Stimulated activated CD4-positive, alpha-beta T cell treated with anti-CD3 and anti-CD28 coated beads, Interleukin-12 subunit alpha, Interleukin-12 subunit beta, amount 100 ng/mL, for 48 hours (primary cell): ENCODE measurements at places on chromosomes 2 and 18.

- DNase-seq, result no peak
Measured at GRCh38 chr2:31347750-31348149, 66.8 kb downstream of the XDH start.

GRCh38 chr18:74082742-74083556, 64.7 kb downstream of the FBXO15 start:
- no peak for DNase-seq

DNA sequence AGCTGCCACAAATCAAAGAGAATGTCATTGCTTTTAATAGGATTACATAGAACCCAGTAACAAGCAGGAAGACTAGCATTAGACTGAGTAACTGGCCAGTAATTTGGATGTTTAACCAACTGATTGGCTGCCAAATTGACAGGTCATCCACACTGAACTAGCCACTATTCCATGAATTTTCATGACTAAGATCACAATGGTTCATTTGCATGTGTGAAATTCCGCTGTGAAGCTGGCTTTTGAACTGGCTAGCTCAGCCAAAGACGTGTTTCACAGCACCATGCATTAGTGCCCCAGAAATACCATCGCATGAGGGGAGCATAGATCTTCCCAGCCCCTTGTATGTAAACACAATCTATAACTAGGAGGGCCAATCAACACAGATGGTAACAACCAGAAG, 649.8 kb downstream of the ARHGAP15 start:
- no peak for DNase-seq

- no peak for DNase-seq
Measured at GRCh38 chr2:229768235-229768634, 53.9 kb upstream of the DNER start.

DNA sequence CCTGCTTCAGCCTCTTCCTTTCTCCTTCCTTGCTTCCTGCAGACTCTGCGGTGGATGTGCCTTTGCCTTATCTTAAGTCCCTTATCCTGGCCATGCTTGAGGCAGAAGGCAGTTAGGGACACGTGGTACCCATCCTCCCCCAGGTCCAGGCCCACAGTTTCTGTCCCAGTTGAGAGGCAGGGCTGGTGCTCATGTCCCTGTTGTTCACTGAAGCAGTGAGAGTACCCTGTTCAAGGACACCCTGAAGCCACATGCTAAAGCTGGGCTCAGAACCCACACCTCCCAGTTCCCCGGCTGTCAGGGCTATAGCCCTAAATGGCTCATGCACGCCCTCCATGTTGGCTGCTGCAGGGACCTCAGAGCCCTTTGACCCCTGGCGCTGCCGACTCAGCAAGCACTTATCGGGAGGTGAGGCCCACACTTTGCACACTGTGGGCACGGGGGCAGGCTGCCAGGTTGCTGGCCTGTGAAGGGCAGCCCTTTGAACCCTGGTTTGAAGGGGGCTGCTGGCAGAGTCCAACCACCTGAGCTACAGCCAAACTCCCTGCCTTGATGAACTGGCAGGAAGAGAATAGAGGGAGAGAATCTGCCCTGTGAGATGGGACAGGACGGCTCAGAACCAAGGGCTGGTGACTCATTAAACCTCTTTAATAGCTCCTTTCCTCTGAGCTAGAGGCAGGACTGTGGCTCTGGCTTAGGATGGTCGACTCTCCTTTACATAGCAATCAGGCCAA, 6.3 kb downstream of the KHK start:
- no peak for DNase-seq

GRCh38 chr2:148568597-148568996, 76.0 kb upstream of the EPC2 start:
- no peak for DNase-seq

DNA sequence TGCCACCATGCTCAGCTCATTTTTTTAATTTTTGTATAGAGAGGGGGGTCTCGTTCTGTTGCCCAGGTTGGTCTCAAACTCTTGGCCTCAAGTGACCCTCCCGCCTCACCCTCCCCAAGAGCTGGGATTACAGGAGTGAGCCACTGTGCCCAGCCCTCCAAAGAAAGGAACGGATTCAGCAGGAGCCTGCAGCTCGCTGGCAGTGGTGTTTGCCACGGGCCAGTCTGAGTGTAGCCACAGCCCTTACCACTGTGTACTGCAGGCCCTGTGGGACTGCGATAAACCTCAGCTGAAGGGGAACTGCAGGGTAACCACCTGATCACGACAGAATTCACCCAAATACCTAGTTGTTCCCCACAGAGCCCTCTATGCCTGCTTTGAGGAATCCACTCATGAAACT, 6.8 kb downstream of the COPS9 start:
- DNase-seq, result no peak

DNA sequence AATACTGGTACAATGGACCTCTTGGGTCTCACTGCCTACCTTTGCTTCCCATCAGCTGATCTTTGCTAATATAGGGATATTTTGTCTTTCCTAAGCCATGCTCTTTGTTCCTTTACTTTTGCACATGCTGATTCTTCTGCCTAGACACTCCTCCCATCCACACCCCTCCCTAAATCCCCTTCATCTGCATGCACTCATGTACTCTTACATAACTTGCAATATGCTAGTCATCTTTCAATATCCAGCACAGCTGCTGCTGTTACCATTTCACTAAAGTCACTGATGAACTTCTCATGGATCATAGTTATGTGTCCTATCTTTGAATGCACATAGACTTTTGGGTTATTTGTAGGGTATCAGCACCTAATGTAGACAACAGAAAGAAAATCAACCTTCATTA, 18.5 kb upstream of the DTNA start:
- DNase-seq, result no peak

GRCh38 chr2:7118606-7119131, 201.5 kb downstream of the RNF144A start:
- DNase-seq, result no peak

GRCh38 chr2:204226305-204226880, 289.8 kb downstream of the ICOS start:
- no peak for DNase-seq

GRCh38 chr18:73615506-73615905, 532.1 kb downstream of the FBXO15 start:
- no peak for DNase-seq

- DNase-seq, result no peak
Measured at GRCh38 chr2:10042301-10043161, 819 bp upstream of the KLF11 start.

DNA sequence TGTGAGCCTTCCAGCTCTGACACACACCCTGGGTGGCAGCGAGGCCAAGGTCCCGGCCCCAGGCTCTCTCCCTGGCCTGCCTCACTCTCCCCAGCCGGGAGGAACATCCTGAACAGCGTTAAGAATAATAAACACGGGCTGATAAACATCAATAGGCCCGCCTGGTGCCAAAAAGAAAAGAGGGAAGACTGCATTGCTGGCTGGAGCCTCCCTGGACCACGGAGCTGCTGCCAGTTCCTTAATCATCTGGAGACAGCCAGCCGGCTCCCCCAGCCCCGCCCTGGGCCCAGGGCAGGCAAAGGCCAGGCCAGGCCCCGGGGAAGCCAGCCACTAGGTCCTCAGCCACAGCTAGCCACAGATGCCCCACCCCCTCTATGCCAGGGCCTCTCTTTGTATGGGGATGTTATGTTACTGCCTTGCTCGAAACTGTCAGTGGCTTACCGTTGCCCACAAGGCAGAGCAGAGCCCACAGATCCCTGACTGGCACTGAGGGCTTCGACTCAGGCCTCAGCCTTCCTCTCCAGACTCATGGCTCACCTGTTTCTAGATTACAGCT, 293.7 kb downstream of the DYSF start:
- DNase-seq, result no peak

DNA sequence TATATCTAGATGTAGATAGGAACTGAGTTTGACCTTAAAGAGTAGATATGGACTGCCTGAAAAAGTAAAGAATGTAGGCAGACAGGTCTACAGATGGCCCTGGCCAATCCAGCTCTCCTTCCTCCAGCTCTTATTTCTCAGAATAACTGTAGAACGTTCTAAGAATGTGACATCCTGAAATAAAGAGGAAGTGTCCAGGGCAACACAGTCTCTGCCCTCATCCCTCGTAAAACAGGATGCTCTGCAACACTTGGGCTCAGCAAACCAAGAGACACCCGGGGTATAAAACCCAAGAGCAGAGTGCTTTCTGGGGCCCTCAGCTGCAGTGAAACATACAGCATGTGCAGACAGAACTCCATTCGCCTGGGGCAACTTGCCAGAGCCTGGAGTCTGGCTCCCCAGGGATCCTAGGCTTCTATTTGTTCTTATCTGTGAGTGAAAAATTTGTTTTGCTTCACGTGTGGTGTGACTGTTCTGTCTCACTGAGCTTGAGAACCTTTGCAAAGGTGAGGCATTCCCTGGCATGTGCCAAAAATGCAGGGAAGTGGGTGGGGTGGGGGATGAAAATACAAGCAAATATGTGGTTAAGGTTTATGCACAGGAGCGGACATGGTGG, 401.0 kb downstream of the SETBP1 start:
- no peak for DNase-seq

GRCh38 chr2:28351621-28352020, 41.0 kb upstream of the FOSL2 start:
- DNase-seq, result no peak

DNA sequence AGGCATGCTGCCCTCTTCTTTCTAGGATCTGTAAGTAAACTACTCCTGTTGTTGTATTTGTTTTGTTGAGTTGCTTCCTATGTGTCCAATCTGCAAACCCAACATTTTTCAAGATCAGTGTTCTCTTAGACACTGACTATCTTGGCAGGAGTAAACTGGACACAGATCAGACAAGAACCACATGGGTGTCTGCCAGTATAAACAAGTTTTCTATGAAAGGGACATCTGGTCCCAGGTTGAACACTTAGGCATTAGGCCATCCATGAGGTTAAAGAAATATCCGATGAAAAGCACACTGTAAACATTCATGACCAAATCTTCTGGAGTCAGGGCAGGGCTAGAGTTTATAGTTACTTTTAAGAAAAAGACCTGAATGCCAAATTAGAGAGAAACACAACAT, 441.8 kb downstream of the NYAP2 start:
- DNase-seq, result no peak

DNA sequence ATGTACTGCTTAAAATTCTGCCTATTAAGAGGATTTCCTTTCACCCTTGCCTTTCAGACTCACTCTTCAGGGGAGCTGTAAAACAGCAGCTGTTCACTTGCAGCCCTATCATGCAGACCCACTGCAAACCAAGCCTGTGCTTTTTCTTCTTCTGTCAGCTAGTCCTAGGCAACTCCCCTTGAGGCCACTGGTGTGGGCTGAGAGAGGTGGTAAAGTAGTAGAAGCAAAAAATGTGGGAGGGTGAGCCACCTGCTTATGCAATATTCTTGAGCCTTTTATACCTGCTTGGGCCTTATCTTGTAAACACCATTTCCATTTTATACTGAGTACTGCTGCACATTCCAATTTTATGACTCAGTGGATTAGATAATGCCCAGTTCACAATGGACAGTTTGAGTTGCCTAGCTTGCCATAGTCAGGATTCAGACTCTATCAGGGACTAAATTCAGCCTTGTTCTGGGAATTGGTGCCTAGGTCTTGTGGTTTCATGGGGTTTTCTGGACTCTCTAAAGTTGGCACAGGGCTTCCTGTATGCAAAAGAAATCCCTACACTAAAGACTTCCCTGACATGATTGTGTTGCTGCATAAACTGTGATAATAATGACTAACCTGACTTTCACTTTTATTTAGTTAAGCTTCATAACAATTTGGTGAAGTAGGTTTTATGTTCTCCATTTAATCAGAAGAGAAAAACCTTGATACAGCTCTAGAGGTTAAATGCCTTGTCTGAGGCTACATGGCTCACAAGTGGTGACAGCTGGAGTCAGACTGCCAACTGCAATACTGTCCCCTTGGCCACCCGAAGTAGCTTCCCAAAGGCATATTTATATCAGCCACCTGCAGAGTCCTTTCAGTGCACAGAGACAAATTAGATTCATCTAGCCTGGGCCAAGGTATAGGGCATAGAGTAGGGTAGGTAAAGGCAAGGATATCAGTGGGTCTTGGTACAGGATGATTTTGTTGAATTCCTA, 47.4 kb upstream of the KDM3A start:
- no peak for DNase-seq

DNA sequence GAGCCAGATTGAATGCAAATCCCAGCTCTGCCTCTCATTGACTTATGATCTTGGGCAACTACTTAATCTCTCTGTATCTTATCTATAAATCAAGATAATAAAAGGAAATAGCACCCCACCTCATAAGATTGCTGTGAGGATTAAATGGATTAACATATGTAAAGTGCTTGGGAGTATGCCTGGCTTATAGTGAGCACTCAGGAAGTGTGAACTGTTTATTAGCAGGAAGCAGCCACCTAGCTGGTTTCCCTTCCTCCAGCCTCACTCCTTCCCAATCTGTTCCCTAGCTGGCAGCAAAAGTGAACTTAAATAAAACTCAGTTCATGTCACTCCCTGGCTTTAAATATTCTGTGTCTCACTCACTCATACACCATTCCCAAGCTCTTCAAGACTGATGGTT, 526.6 kb upstream of the PKDCC start:
- DNase-seq, result no peak

GRCh38 chr18:12552879-12553242, 105.0 kb downstream of the SPIRE1 start:
- no peak for DNase-seq

GRCh38 chr2:42207826-42208225, 38.7 kb downstream of the EML4 start:
- DNase-seq, result no peak

DNA sequence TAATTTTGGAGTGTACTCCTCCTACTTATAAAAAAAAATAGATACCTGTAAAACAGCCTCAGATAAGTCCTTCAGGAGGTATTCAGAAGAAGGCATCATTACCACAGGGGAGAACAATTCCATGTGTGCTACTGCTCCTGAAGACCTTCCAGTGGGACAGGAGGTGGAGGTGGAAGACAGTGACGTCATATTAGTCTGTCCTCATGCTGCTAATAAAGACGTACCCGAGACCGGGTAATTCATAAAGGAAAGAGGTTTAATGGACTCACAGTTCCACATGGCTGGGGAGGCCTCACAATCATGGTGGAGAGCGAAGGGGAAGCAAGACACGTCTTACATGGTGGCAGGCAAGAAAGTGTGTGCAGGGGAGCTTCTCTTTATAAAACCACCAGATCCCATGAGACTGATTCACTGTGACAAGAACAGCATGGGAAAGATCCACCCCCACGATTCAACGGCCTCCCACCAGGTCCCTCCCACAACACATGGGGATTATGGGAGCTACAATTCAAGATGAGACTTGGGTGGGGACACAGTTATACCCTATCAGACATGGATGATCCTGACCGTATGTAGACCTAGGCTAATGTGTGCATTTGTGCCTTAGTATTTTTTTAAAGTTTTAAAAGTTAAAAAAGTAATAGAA, 98.4 kb downstream of the NDUFA10 start:
- no peak for DNase-seq

- no peak for DNase-seq
Measured at GRCh38 chr18:78793313-78794070, 186.1 kb upstream of the SALL3 start.

DNA sequence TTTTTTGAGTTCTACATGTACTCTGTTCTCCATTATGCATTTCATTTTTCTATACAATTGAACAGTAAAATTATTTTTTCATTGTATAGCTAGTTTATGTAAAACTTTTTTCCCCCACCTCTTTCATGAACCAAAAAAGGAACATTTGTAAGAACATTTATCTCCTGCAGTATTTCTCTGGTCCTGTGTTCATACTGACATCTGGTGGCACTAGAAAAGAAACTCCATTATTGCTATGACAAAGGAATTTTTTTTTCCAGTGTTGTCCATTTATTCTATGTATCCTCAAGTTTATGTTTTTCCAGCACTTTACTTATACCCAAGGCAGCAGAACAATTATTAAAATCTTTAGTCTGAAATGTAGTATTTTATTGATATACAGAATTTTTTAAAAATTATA, 27.4 kb upstream of the CHAC2 start:
- DNase-seq, result no peak
